ENCODE measurements at places on chromosomes 13 and 19.

- no peak for DNase-seq
Measured at GRCh38 chr13:75850916-75851315, 214.8 kb downstream of the LMO7 start.

DNA sequence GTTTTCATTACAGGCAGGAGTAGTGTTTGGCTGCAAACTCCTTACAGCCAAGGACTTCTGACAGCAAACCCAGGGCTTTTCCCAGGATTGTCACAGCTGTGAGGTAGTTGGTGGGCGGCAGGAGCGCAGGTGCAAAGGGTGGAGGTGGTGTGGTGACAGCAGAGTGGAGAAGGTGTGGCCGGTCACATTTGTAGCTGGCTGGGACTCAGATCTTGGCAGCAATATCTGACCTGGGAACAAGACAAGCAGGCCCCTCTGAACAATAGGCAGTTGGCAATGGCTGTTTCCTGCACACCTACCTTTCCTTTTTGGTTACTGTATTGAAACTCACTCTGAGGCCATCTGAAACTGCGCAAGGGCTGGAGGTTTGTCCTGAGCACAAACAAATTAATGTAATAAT, 327.3 kb downstream of the COG6 start:
- DNase-seq = no peak

DNA sequence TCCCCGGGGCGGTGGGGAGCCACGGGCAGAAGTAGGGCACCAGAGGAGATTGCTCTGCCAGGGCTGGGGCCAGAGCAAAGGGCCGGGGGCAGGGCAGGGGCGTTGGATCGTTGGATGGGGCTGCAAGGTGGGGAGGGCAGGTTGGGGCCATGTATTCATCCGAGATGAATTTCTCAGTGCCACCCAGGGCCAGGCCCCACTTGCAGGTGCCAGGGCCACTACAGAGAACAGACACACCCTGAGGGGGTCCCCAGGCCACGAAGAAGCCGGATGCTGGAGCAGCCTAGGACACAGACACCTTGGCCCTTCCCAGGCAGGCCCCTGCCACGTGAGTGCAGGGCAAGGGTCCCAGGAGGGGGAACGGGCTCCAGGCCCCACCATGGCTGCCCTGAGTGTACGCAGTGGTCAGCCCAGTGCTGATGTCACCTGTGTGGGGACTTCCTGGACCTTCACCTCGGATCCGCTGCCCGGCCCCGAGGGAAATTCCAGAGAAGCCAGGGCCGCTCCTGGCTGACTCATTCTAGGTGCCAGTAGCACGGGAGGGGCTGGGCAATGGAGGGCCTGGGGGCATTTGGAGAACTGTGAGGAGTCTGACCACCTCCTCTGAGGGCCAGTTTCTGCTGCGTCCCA, 9.6 kb upstream of the SBNO2 start:
- no peak for DNase-seq

- no peak for DNase-seq
Measured at GRCh38 chr13:84927442-84928169, 871.6 kb downstream of the SLITRK6 start.

- DNase-seq = no peak
Measured at GRCh38 chr13:75555836-75556235, 6.2 kb downstream of the UCHL3 start.

DNA sequence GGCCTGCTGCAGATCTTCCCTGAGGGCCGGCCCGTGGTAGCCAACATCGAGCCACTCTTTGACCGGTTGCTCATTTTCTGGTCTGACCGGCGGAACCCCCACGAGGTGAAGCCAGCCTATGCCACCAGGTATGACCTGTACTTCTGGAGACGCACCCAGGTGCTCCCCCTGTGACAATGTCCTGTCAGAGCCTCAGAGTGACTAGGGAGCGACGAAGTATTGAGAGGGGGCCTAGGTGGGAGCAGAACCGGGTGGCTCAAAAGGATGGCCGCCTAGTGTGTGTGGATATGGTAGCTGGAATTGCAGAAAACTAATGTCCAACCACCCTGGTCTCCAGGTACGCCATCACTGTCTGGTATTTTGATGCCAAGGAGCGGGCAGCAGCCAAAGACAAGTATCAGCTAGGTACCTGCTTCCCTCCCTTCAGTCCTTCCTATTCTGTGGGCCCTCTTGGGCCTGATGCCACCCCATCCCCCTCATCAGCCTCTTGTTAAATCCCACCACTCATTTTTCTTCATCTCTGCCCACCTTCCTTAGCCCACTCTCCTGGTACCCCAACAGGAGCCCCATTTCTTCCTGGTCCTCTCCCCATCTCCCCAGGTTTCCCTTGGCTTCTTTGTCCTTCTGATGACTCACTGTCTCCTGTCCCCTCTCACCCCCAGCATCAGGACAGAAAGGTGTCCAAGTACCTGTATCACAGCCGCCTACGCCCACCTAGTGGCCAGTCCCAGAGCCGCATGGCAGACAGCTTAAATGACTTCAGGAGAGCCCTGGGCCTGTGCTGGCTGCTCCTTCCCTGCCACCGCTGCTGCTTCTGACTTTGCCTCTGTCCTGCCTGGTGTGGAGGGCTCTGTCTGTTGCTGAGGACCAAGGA, 8.4 kb downstream of the EGLN2 start:
- DNase-seq = no peak

- peak; percentile 62 for DNase-seq
Measured at GRCh38 chr13:27455331-27455855, 5.0 kb upstream of the MTIF3 start.

DNA sequence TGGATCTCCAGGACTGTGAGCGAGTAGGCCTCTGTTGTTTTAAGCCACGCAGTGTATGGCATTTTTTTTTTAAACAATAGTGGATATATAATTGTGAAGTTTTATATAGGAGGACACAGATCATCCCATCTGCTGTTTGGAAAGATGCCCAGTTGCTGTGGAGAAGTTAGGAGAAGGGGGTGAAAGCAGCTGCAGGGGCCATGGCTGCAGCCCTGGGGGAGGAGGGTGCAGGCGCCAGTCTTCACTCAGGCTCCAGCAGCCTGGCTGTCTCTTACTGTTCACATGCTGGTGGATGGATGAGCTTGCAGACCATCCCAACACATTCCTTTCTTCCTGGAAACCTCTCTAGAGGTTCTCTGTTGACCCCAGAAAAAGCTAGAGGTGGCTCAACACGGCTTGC, 242.3 kb downstream of the TEX29 start:
- DNase-seq = no peak

DNA sequence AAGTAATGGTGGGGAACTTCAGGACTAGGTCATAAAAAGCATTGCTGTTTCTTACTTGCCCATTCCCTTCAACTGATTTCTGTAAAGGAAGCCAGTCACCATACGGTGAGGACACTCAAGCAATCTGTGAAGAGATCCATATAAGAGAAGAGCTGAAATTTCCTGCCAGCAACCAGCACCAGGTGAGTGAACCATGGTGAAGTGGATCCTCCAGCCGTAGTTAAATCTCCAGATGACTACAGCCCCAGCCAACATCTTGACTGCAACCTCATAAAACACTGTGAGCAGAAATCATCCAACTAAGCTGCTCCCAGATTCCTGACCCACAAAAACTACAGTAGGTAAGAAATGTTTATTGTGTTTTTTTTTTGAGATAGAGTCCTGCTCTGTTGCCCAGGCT, 3.8 kb upstream of the SLC6A16 start:
- DNase-seq = peak; percentile 19

GRCh38 chr13:63516124-63516523, 2100.5 kb upstream of the PCDH20 start:
- DNase-seq = no peak

DNA sequence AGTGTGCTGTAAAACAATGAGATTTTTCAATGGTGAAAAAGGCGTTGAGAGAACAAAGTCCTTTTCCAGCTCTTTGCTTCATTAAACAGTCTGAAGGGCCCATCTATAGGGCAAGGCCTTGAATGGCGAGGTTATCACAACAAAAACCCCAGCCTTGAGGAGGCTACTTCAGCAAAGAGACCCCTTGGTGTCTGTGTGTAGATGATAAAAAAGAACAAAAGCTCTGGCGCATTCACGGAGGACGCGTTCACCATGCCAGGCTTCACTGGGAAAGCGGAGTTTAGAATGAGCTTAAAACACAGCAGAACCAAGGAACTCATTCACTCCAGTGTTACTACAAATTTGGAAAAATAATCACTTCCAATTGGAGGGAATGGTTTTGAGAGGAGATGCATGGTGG, 530.0 kb upstream of the ARGLU1 start:
- DNase-seq = no peak

- peak; percentile 94 for DNase-seq
Measured at GRCh38 chr19:21835810-21836444, at the start of gene ZNF43. Gene ZNF43 (minus strand): TSS chr19:21836182. CDS start chr19:21836038, 144 bp downstream.

- no peak for DNase-seq
Measured at GRCh38 chr13:113729187-113730019, 29.6 kb upstream of the TMEM255B start.

DNA sequence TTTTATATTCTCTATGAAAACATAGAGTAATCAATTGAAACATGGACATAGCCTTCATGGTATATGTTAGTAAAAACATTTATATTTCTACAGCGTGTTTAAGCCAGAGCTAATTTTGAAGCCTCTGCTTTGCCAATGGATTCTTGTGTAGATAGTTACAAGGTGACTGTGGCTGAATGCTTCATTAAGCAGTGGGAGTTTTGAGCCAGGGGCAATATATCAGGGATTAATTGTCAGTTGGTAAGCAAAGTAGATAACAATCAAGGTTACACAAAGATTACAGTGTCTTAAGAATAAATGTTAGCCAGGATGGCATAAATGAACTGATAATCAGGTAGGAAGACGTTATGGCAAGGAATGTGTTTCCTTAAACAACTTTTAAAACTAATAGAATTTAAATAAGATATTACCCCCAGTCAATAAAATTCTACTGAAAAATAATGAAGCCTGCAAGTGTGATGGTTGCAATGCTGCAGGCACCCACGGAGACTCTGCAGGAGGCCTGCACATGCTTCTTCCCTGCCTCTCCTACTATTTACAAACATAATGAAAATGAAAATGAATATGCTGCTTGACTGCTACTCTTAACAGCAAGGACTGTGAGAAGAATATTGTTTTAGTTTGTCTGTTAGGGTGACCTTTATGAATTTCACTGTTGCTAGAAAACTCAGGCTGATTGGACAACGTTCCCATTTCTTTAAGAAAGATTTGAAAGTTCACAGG, 588.5 kb downstream of the GPC5 start:
- DNase-seq = no peak

DNA sequence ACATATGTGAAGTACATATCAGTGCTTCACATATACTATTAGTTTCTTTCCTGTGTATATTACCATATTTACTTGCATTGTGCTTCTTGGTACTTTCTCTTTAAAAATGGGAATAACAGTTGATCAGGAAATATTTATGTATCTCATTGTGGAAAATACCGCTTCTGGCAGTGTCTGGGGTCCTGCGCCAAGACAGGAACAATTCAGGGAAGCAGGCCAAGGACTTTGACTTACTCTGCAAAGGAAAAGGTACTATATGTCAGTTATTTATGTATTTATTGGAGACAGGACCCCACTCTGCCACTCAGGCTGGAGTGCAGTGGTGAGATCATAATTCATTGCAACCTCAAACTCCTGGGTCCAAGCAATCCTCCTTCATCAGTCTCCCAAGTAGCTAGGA, 57.7 kb upstream of the NBEA start:
- DNase-seq = no peak

- no peak for DNase-seq
Measured at GRCh38 chr19:2699413-2700140, 2.9 kb downstream of the GNG7 start.

- DNase-seq = no peak
Measured at GRCh38 chr19:5262721-5263120, 77.9 kb downstream of the PTPRS start.

DNA sequence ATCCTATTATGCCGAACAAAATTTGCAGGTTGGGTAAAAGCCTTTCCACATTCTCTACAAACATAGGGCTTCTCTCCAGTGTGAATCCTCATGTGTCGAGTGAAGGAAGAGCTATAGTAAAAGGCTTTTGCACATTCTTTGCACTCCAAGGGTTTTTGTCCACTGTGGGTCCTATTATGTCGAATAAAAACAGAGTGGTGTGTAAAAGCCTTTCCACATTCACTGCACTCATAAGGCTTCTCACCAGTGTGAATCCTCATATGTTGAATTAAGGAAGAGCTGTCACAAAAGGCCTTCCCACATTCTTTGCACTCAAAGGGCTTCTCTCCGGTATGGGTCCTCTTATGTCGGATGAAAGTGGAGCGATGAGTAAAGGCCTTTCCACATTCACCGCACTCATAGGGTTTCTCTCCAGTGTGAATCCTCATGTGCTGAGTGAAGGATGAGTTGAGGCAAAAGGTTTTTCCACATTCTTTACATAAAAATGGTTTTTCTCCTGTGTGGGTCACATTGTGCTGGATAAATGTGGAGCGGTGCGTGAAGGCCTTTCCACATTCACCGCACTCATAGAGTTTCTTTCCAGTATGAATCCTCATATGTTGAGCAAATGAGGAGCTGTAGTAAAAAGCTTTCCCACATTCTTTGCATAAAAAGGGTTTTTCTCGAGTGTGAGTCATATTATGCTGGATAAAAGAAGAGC, 13.6 kb downstream of the ZNF599 start:
- no peak for DNase-seq

DNA sequence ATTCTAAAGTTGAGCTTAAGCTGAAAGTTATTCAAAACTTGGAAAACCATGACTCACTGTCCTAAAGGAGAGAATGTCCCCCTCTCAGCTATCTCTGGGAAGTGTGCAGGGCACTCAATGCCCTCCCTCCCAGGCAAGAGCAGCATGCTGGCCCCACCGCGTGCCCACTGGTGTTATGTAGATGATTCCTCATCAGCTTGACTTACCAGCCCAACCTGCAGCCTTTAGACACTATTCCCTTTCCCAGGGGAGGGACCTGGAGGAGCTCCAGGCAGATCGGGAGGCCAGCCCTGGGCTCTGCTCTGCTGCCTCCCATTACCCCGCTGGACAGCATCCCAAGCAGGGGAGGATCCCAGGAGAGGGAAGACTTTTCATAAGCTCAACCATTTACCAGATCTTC, 124.6 kb downstream of the FGF14 start:
- DNase-seq = no peak

Data from activated CD8-positive, alpha-beta memory T cell treated with anti-CD3 and anti-CD28 coated beads for 24 hours (primary cell).